ENCODE measurements at places on chromosomes 1 and 21. TPM values are rescaled to one million over a fixed set of nuclear protein-coding genes. Genes with fewer than 3 reads are reported as not detected.

DNA sequence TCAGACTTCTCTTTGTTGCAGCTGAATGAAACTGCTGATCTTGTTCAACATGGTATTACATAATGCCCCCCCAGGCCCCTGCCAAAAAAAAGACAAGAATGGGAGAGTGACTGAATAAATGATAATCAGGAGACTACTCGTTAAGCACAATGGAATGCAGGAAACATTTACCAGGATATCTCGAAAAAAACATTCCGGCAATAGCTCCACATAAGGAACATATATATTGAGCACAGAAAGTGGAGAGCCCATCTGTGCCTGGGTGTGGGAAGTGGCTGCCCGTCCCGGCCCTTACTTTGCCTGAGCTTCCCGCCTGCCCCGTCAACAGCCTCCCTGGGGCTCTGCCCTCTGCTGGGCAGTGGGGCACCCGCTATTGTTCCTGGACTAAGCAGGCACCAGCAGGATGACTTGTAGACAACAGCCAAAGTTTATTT, 13.3 kb downstream of the TRIM11 start:
- peak; percentile 31 for DNase-seq

GRCh38 chr1:203726417-203726867, 38.5 kb upstream of the LAX1 start:
- no peak for DNase-seq

GRCh38 chr1:7515175-7515574, 255.9 kb upstream of the VAMP3 start:
- DNase-seq: no peak

- no peak for DNase-seq
These were observed 14.2 kb downstream of the SEMA4A start for GRCh38 chr1:156167536-156167935.

GRCh38 chr1:45552331-45552730, 1.7 kb downstream of the AKR1A1 start:
- DNase-seq: no peak

NID1 gene
- total RNA-seq: 19.2 TPM

F13B gene
- not detected for total RNA-seq
